RPMI7951 (cell line): ENCODE measurements at places on chromosomes 12 and 14.

DNA sequence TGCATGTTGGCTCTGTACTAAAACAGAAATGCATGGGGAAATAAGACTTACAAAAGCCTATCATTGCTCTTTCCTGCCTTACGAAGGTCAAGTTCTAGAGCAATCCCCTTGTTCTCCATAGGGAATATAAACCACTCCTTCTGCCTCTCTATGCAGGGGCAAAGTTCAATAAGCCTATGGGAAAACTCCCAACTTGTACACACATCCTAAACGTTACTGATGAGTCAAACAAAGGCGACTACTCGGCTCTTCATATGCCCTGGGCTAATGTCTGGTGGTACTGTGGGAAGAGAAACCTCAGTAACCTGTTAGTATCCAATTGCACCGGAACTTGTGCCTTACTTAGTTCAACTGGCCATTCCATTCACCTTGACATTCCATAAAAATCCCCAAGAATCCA lies 32.7 kb downstream of the PRMT8 start:
- DNase-seq: peak; percentile 57

- no peak for DNase-seq
These were observed 26.2 kb downstream of the BCL11B start for GRCh38 chr14:99245564-99246511.

- no peak for DNase-seq
These were observed 10.2 kb upstream of the SLC10A1 start for GRCh38 chr14:69807192-69807591.

DNA sequence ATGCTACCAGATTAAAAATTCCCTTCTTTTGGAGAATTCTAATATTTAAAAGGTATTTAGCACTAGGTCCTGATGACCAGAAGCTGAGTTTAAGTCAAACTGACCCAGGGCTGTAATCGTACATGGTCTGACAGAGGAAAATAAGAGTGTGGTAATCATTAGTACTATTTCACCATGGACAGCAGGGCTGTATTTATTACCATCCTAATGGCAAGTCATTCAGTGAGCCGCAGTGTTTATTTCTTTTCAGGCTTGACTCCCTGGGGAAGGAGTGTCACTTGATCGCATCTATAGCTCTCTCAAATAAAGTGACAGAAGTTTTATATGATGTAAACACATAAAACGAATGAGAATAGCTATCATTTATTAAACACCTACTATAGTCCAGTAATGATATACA lies 261.8 kb downstream of the BTG1 start:
- DNase-seq: no peak

DNA sequence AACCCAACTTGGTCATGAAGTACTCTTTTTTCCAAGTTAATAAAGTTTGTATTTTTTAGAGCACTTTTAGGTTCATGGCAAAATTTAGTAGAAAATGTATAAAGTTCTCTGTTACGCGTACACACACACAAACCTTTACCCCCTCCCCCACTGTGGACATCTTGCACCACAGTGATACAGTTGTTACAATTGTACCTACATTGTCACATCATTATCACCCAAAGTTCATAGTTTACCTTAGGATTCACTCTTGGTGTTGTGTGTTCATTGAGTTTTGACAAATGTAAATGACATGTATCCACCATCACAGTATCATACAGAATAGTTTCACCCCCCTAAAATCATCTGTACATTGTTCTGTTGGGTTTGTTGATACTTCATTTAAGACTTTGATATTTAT lies 23.9 kb downstream of the PLEKHA5 start:
- no peak for DNase-seq

GRCh38 chr14:87013583-87013982 lies 979.4 kb downstream of the GALC start:
- no peak for DNase-seq

DNA sequence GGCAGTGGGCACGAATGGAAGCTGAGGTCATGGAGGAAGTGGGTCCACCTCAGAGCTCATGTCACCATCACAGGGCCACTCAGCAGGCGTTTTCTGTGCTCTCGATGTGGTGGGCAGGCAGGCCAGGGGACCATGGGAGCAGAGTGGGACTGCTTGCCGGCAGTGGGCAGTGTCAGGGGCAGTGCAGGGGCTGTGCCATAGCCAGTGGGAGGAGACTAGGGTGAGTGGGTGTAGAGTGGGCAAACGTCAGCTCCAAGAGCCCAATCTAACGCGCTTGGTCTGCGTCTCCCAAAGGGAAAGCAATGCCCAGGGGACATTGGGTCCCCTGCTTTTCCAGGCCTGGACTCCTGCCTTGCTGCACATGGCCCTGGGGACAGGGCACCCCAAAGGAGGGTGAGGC lies 58.3 kb downstream of the SLC6A12 start:
- no peak for DNase-seq

DNA sequence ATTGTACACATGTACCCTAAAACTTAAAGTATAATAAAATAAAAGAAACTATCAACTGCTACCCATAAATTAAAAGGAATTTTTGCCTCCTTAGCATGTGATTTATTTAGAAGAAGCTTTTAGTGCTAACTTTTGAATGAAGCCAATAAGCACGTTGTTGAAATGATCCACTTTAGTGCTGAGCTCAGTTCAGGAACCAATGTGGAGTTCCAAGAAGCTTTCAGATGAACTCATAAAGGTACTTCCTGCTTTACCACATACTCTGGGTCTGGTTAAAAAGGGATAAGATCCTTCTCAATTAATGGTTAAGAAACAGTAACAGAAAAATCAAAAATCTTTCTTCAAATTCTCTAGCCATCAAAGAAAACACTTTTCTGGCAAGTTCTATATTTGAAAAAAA lies 39.4 kb downstream of the TMTC1 start:
- DNase-seq: no peak

- DNase-seq: peak; percentile 6
These were observed 26.1 kb upstream of the AACS start for GRCh38 chr12:125038976-125039625.

DNA sequence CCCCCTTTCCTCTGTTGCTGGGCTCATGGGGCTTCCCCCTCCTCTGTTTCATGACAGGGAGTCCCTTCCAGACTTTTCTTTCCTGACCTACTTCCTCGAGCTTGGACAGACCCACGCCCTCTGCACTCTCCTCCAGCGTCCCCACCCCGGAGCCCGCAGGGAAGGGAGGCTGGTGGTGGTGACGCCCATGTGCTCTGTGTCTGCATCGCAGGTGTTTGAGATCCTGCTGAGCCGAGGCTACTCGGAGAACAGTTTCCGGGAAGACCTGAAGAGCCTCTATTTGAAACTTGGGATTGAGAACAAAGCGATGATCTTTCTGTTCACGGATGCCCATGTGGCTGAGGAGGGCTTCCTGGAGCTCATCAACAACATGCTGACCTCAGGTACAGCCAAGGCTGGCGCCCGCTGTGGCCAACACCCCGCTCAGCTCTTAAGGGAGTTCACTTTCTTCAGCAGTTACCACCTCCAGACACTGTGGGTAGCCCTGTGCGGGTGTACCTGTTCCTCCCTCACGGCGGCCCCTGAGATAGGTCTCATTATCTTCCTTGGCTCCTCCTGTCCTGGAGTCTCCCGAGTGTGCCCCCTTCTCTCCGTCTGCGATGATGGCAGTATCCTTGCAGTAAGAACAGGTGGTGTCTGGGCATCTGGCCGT lies 85.6 kb downstream of the CCDC92 start:
- DNase-seq: no peak

DNA sequence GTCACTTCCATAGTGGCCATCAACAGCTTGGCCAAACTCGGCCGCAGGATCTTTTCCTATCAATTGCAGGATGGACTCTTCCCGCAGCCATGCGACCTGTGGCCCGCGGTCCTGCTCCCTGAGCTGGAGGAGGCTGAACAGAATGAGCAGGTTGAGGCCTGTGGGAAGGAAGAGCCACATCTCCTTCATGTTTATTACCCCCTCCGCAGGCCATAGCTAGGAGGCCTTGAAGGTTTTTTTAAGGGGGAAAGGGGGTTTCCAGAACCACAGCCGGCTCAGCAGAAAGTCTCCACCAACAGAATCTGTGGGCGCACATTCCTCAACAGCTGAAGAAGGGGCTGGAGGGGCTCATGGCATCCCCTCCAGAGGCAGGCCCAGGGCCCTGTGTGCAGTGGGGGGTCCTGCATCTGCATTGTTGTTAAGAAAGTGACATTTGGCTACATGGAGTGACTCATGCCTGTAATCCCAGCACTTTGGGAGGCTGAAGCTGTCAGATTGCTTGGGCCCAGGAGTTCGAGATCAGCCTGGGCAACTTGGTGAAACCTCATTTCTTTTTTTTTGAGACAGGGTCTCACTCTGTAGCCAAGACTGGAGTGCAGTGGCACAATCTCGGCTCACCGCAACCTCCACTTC lies 25.2 kb upstream of the PPP1R13B start:
- no peak for DNase-seq

GRCh38 chr12:132807295-132808092 lies 21.2 kb downstream of the GOLGA3 start:
- DNase-seq: no peak

GRCh38 chr12:64800640-64801039 lies 23.8 kb upstream of the TBC1D30 start:
- DNase-seq: no peak

- DNase-seq: no peak
These were observed 4.4 kb upstream of the ANAPC5 start for GRCh38 chr12:121356657-121357056.

DNA sequence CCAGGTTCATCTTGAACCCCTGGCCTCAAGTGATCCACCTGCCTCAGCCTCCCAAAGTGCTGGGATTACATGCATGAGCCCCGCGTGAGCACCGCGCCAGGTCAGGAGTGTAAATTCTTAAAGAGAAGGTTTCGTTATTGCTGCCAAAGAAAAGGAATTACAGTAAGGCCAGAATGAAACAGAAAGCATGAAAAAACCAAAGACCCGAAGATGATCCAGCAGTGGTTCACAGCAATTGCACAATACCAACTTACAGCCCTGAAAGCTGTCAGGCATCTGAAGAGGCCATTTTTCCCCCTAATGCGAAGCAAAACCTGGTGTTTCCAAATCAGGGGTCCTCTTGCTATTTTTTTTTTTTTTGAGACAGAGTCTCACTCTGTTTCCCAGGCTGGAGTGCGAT lies 10.3 kb downstream of the RBM23 start:
- no peak for DNase-seq

DNA sequence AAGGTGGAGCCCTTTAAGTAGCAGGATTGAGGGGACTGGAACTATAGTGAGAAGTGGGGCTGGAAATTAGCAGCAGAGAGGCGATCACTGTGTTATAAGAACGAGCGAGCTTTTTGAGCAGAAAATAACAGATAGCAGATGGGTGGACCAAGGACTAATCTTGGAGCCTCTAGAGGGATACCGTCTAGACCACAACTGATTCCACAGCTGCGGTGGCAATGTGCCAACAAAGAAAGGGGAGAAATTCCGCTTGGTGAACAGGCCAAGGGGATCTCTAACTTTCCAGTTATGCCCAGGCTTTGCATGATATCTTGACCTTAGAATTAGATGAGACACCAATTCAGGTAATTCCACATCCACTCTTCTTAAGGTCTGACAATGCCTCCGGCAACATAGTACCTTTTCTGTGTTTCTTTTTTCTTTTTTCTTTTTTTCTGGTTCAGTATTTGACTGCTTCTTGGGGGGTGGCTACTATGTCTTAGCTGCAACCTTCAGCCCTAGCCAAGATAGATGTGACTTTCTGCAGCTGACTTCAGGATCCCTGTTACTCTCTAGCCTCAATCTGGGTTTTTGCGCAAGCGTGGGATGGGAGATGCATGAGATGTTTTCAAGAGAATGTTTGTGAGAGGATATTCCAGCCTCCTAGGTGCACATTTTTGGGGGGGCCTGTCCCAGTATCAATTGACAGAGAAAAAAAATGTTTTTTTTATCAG lies 143.4 kb upstream of the CPSF6 start:
- peak; percentile 25 for DNase-seq

DNA sequence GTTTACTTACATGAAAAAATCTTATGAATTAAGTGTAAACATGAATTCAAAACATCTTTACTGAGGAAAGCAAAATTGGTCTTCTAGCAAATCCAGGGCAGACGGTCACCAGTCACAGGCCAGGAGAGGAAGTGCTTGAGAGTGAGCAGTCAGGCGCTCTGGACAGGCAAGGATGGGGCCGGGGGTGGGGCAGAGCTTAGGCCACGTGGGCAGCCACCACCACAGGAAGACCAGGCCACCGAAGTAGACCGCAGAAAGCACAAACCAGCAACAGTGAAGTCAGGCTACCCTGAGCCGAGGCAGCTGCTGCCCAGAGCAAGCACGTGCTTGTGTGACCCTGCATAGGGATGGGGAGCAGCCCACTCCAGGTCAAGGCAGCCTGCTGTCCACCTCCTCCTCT lies 33.5 kb downstream of the SLC6A12 start:
- DNase-seq: peak; percentile 31

- DNase-seq: peak; percentile 51
These were observed 44.3 kb upstream of the HMGA2 start for GRCh38 chr12:65779946-65780345.
